ENCODE measurements at places on chromosomes 4 and X.

GRCh38 chr4:55382488-55383003, 13.2 kb upstream of the TMEM165 start:
- no peak for DNase-seq

DNA sequence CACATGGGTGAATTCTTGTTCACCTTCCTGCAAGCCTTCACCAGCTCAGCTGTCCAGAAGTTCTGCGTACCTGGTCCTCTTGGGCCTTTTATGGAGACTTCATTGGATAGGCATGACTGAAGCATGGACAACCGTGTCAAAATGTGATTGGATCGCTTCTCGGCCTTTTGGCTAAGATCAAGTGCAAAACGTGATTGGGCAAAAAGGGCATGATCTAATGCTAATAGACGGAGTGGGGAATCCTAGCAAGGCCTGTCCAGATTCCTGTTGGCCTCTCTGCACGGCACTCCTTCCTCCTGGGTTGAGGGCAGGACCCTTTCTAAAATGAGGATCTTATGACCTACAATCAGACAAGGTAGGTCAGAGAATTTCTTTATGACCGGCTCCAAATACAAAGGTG, 24.9 kb downstream of the PRDX4 start:
- no peak for DNase-seq

DNA sequence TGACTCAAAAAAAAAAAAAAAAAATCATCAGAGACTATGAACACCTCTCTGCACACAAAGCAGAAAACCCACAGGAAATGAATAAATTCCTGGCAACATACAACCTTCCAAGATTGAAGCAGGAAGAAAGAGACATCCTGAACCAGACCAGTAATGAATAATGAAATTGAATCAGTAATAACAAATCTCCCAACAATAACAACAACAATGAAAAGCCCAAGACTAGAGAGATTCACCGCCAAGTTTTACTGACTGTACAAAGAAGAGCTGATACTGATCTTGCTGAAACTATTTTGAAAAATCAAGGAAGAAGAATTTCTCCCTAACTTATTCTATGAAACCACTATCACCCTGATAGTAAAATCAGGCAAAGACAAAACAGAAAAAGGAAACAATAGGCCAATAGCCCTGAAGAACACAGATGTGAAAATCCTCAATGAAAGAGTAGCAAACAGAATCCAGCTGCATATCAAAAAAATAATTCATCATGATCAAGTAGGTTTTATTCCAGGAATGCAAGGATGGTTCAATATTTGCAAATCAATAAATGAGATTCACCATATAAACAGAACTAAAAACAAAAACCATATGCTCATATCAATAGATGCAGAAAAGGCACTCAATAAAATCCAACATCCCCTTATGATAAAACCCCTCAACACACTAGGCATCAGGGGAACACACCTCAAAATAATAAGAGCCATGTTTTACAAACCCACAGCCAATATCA, 31.0 kb upstream of the PLK4 start:
- DNase-seq, result no peak

DNA sequence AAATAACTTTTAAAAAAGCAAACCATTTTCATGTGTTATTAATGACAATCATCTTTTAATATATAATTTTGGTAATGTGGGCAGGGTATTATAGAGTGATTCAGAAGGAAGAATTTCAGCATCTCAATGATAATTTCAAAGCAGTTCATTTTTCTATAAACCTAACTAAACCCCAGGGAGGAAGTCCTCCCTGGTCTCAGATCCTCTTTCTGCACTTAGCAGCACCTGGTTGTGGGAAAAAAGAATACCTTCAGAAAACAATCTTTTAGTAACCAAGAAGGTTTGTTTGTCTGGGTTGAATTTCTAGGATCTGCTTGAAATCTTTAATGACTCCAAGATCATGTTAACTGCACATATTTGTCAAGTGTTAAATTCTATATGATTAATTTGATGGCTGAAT, 29.9 kb downstream of the DKK2 start:
- no peak for DNase-seq

- DNase-seq, result no peak
Observed at GRCh38 chr4:168636506-168637196, 139.8 kb downstream of the PALLD start.

GRCh38 chr4:173386751-173387150, 12.2 kb downstream of the SCRG1 start:
- DNase-seq, result no peak

- DNase-seq, result no peak
Observed at GRCh38 chrX:17081968-17082367, 135.5 kb downstream of the REPS2 start.

GRCh38 chrX:38426785-38427184, 74.4 kb downstream of the OTC start:
- DNase-seq, result peak; percentile 13

DNA sequence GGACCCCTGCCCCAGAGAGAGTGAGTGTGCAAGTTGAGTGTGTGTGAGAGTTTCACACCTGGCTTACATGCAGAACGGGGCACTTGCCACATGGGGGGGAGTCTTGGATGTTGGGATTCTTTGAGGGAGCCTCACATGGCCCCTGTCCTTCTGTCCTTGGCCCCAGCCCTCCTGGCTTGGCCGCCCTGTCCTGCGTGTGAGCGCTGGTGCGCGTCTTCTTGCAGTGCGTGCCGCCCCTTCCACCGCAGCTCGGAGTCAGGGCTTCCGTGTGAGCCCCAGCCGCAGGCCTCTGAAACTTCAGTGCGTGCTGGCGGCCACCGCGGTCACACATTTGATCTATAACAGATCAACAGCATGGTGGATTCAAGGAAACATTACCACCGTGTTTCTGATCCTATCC, 30.1 kb upstream of the HGFAC start:
- no peak for DNase-seq

DNA sequence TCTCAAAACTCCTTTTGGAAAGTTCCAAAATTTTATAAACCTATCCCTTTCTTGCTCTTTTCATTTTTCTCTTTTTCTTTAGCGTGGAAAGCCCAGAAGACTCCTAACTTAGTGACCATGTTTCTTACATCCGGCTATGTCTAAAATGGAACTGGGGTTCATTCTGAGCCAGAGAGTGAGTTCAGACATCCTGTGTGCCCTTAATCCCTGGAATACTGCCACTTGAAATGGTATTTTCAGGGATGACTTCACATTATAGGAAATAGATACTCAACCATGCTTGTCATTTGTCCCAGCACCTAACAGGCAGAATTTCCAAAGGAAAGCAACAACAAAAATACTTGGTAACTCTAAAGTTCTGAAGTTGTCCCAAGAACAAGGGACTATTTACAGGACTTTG, 379.6 kb downstream of the ARHGAP24 start:
- no peak for DNase-seq

DNA sequence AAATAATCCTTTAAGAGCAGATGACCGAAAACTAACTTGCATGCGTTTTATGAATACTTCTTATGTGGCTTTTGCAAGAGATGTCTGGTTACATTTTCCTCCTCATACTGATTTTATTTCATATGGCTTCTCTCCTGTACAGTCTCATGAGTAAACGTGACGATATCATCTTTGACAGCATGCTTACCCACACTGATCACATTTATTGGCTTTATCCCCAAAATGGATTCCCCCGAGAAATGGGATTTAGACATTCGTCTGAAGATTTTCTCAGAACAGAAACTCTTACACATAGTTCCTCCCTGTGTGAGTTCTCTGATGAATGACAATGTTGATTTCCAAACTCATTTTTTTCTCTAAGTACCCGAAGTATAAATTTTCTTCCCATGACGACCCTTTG, 939.7 kb upstream of the LCORL start:
- no peak for DNase-seq

- DNase-seq, result no peak
Observed at GRCh38 chr4:148527571-148527970, 85.4 kb upstream of the NR3C2 start.

DNA sequence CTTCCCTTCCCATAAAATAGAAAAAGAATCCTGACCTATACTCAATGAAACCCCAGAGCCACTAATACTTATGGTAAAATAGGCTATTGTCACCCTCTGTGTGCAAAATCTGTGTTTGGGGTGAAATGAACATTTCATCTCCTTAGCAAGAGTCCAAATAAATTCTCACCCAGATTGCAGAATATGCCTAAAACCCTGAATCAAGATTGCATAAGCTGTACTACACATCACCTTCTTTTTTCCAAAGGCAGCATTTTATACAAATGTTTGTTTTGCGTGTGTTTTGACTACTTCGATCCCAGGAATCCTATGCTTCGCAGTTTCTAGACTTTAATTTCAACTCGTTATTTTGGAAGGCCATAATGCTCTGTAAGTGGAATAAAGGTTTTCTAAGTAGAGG, 12.2 kb upstream of the HADH start:
- no peak for DNase-seq

DNA sequence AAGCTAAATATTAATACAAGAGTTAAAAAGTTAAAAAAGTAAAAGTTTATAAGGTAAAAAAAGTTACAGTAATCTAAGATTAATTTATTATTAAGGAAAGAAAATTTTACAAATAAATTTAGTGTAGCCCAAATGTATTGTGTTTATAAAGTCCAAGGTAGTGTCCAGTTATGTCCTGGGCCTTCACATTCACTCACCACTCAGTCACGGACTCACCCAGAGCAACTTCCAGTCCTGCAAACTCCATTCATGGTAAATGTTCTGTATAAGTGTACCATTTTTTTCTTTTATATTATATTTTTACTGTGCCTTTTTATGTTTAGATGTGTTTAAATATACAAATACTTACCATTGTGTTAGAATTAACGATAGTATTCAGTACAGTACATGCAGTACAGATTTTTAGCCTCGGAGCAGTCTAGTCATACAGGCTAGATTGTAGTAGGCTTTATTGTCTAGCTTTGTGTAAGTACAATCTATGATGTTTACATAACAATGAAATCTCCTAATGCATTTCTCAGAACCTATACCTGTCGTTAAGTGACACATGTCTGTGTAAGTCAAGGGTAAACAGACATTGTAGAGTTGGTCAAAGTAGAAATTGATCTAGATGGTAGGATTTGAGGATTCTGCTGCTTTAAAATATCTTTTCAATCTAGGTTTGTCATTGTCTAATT, 197.7 kb downstream of the GC start:
- DNase-seq, result no peak

DNA sequence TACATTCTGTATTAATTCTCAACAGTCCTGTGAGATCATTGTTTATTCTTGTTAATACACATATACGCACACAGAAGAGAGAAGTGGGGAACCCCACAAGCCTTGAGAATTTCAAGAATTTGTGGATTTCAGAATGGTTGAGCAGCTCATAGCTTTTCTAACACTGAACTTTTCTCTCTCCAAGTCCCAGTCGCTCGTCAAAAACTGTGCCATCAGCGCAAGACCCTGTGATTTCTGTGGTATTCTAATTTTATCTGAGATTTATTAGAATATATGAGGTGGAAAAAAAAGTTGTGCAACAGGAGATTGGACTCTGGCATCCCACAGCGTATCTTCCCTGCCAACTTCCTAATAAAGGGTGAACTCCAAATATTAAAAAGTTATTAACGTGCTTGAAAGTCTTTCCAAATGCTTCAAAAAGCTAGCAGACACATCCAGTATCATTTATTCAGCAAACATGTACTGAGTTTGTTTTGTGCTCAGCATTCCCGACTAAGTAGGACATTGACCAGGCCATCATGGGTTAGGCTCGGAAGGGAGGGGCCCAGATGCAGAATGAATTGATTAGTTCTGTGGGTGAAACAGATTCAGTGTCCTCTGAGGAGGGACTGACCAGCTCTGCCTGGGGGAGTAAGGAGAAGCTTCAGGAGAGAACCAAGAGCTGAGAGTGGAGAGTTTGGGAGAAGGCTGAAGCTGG, 165.6 kb downstream of the CBR4 start:
- DNase-seq, result no peak

- DNase-seq, result no peak
Observed at GRCh38 chrX:479273-479981, 92.7 kb upstream of the PPP2R3B start.

GRCh38 chr4:122764821-122765215, 32.3 kb downstream of the BBS12 start:
- no peak for DNase-seq

All from suppressor macrophage (primary cell).